D341Med (cell line): ENCODE measurements at places on chromosomes 3 and 15.

GRCh38 chr15:68672781-68673205 is 94.0 kb downstream of the CORO2B start:
- DNase-seq: no peak

DNA sequence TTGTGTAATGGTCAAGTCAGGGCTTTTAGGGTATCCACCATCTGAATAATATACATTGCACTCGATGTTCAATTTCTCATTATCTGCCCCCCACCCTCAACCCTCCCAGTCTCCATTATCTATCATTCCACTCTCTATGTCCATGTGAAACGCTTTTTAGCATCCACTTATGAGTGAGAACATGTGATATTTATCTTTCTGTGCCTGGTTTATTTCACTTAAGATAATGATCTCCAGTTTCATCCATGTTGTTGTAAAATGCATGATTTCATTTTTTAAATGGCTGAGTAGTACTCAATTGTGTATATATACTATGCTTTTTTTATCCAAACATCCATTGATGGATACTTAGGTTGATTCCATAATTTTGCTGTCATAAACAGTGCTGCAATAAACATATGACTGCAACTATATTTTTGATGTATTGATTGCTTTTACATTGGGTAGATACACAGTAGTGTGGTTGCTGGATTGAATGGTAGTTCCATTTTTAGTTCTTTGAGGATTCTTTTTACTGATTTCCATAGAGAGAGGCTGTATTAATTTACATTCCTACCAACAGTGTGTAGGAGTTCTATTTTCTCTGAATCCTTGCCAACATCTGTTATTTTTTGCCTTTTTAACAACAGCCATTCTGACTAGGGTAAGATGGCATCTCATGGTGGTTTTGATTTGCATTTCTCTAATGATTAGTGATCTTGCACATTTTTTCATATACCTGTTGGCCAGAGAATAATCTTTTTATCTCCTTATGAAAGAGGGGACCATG is 332.9 kb upstream of the TGFBR2 start:
- DNase-seq: no peak

DNA sequence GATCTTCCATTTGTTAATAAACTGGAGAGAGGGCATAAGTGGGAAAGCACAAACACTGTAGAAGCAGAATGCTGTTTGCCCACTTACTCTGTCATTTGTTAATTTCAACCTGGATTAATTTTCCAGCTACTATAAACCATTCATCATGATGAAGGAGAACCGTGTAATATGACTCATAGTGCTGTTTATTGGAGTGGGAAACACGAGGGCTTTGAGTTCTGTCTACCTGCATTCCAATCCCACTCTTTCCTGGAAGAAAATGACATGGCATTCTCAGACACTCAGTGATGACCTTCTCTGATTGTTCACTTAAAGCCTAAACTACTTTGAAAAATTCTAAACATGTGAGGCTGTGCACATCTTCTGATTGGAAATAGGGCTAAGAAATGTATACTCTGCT is 826.7 kb downstream of the AGBL1 start:
- DNase-seq: no peak

- DNase-seq: no peak
These were observed 307.6 kb downstream of the ZBTB20 start for GRCh38 chr3:114839476-114839875.

DNA sequence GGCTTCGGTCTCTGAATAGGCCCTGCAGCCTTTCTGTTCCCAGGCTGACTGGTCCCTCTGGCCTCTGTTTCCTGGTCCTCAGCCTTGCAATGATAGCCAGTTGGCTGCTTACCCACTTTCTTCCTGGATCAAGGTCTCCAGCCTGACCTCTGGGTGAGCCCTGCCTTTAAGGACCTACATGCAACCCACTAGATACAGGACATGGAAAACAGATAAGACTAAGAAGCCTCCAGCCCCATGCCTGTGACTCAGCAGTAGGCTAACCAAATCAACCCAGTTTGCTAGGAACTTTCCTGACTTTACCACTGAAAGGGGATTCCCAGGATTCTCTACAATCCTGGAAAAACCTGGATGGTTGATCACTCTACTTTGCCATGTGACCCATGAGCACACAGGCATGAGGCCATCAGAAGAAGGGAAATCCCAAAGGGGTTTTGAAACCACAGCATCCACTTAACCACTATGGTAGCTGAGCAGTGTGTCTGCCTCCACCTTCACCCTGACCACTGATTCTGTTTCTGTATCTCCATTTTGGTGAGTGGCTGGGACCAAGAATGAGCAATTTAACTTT is 188.1 kb downstream of the CHST2 start:
- DNase-seq: no peak

GRCh38 chr3:139838269-139838957 is 96.6 kb upstream of the CLSTN2 start:
- DNase-seq: no peak

GRCh38 chr15:42343596-42344232 is 15.6 kb upstream of the CAPN3 start:
- no peak for DNase-seq

- no peak for DNase-seq
These were observed 116.8 kb downstream of the USP13 start for GRCh38 chr3:179769411-179770247.

GRCh38 chr3:60424942-60425341 is 826.3 kb downstream of the FHIT start:
- DNase-seq: no peak

DNA sequence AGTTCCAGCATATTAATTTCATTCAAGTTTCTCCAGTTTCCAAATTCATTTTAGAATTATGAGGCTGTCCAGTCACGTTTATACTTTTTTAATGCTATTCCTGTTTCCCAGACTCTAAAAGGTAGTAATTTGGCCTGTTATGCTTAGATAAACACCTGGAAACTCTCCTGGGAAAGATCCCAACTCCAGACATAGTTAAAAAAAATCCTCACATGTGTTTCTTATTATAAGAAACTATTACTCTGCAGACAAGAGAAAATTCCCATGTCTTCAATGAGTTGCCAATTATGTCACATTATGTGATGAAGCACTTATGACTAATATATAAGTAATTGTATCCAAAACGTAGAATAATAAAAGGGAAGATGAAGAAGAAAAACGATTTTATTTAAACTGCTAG is 137.1 kb upstream of the TMC3 start:
- DNase-seq: no peak

GRCh38 chr3:136836511-136837156 is 17.7 kb downstream of the SLC35G2 start:
- no peak for DNase-seq

- no peak for DNase-seq
These were observed 49.6 kb downstream of the SUMF1 start for GRCh38 chr3:4417449-4417848.

GRCh38 chr15:85600001-85600400 is 194.7 kb downstream of the KLHL25 start:
- no peak for DNase-seq

GRCh38 chr3:150663461-150663860 is 40.3 kb downstream of the ERICH6 start:
- no peak for DNase-seq

DNA sequence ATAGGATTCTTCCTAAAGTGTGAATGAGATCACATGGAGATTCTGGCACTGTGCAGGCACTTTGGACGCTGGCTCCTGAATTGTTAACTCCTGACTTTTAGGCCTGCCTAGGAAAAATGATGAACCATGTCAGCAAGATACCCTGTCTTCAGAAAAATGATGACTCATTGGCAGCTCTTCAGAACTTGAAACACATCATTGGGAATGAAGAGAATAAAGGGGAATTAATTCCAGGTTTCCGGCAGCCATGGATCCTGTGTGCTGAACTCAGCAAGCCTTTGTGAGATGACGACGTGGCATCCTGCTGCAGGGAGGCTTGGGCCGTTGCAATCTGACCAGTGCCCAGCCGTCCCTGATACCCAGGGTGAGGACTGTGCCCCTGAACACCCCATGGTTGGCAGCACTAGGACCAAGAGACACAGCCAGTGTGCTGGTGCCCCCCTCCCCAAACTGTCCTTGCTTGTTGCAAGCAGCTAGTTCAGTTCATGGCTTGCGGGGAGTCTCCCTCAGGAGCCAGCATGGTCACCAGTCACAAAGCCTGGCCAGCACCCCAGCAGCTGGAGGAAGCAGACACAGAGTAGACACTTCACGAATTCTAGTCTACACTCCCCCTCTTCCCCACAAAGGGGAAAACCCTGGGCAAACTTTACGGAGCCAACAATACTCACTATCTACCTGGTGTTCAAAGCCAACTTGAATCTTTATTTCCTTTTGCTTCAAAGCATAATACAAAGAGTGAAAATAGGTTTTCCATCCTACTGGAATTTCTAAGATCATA is 7.8 kb upstream of the LIPC start:
- no peak for DNase-seq

GRCh38 chr3:52839892-52840545 is 5.2 kb upstream of the MUSTN1 start:
- no peak for DNase-seq

DNA sequence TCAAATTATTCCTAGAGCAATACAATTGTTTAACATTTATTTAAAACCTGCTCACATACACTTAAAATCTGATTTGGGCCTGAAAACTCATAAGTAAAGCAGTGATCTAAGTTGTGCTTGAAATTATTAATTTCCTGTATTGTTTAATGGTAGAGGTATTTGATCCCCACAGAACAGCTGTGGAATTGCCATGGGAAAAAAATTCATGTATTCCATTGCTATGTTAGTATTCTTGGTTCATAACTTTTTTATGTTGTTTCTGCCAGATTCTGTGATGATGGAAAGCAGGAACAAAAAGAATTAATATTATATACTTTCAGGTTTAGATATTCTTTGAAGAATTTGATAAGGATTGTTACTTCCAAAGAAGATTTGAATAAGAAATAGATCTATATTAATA is 831.5 kb upstream of the NR2F2 start:
- DNase-seq: no peak

DNA sequence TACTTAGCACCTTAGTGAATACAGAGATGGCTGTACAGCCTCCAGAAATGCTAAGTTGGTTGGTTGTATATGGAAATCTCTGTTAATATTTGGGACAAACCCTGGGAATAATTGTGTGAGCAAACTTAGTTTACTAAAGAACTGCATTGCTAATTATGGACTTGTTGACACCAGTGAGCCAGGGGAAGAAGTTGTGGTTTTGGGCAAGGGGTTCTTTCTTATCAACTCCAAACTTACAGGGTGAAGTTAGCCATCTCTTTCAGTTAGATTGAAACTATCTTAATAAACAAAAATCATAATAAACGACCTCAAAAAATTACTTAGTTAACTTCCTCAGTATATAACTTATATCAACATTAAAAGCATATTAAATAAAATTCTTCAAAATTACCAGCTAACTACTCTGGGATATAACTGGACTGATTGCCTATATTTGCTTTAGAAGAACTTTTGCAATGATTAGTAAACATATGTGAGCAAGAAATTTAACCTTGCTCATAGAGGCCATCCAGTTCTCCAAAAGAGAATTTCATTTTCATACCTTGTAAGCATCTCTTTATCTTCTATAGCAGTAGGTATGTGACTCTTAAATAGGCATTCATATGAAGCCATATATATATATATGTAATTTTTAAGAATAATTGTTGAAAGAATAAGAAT is 24.7 kb downstream of the MBNL1 start:
- DNase-seq: no peak

GRCh38 chr3:71345429-71346040 is 238.0 kb downstream of the FOXP1 start:
- no peak for DNase-seq

- DNase-seq: no peak
These were observed 256.0 kb upstream of the STAC start for GRCh38 chr3:36124118-36124796.

DNA sequence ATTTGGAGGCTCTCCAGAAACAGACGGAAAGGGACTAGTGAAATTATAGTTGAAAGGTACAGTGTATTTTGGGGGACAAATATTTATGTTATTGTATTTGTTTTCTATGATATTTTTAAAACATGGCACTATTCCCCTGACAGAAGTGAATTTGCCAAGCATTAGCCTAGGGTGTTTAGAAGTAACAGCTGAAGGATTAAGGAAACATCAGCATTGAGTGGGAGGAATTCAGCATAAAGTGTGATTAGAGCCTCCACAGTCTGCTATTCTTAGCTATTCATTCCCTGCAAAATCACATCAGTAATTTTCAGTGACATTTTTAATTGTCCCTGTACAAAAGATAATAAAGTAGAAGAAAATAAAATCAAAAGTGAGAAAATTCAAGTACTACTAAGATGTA is 231.4 kb downstream of the ROBO2 start:
- DNase-seq: no peak

GRCh38 chr3:10764259-10765051 is 51.6 kb upstream of the SLC6A11 start:
- no peak for DNase-seq

- DNase-seq: peak; percentile 46
These were observed 84.5 kb upstream of the SYNPR start for GRCh38 chr3:63193647-63194046.

DNA sequence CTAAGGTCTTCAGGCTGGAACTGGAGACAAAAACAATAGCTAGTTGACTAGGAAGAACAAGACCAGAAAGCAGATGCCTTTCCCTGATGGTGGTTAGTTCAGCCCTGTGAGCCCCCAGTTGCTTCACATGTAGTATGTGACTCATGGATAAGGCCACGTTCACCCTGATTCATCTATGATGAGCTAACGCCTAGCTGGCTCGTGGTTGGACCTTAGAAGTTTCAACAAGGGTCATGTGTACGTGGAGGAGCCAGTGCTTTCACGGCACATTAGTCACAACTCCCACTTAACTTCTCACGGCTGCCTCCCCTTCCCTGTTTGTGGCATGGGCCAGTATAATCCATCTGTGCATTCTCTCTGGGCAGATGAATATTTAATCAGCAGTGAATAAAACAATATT is 20.6 kb downstream of the COL8A1 start:
- no peak for DNase-seq

GRCh38 chr3:60742606-60743145 is 508.6 kb downstream of the FHIT start:
- no peak for DNase-seq

DNA sequence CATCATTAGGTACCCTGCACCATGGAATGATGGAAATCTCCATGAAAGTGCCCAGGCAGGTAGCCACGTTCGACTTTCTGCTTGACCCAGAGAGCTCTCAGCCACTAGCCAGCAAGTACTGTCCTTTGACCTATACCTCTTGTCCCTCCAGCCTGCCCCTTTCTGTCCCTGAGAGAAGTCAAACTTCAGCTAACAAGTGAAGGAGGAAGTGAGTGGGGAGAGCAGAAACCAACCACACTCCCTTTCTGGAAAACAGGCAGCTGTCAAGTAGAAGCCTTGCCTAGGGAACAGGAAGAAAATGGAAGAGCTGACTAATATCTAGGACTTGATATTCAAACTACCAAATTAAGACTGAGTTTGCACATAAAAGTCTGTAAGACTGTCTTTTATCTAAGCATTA is 30.3 kb upstream of the FSTL1 start:
- DNase-seq: no peak

GRCh38 chr15:56393277-56393676 is 28.1 kb downstream of the TEX9 start:
- no peak for DNase-seq

DNA sequence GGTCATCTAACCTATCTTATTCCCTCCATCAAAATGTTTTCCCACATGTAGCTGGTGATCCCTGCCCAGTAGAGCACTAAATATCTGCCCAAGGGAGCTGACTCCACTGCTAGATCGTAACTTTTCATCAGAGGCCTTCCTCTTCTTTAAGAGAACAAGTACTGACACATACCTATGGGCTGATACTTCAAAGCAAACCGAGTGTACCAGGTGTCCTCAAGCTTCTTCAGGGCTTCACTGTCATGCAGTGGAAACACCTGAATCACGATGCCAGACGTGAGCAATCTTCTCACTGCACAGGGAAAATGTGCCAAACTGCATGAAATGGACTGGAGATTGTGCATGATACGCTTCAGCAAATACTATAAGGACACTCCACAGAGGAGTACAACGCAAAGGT is 41.6 kb downstream of the ANO10 start:
- DNase-seq: no peak
